ENCODE measurements at places on chromosomes 3 and 15.

DNA sequence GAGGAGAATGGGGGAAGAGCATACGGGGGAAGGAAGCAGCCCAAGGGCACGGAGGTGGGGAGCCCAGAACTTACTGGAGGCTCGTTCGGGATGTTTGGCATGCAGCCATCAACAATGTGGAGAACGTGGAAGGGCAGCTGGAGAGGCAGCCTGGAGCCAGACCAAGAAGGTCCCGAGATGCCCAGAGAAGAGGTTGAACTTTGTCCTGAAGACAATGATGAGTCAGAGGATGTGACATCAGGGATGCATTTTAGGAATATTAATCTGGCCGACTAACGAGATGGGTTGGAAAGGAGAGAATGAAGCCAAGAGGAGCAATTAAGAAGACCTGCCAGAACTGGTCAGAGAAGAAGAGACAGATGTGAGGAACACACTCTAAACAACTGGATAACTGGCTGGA, 98.2 kb downstream of the SRGAP3 start:
- no peak for DNase-seq

DNA sequence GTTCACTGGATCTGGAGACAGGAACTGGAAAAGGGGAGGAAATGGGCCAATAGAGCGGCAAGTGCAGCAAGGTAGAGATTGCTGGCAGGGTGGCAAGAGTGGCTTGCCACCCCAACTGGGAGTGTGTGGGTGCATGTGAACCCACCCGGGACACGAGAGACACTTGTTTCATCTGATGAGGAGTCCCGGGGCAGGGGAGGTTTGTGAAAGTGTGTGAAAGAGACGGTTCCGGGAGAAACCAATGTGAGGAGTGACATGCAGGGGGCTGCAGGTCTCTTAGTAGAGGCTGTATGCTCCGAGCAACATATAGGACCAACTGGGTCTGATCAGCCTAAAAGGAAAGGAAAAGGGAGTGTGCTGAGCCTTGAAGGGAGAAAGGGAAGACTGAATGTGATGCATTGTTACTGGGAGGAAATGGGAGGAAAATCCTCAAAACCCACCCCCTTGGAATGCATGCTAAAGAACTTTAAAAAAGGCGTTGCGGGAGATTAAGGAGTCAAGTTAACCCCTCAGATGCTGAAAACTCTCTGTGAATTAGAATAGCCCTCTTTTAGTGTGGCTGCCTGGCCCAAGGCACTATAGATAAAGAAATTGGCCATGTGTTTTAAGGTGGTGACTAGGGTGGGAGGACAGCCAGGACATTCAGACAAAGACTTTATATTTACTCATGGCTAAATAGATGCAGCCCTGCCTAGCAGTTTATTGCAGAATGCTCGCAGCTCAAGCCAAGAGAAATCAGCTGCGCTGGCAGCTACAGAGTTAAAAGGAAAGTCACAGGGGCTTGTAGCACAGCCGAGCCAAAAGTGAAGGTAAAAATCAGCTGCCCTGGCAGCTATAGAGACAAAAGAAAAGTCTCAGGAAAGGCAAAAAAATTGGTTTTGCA, 9.1 kb upstream of the SLC9C1 start:
- no peak for DNase-seq

DNA sequence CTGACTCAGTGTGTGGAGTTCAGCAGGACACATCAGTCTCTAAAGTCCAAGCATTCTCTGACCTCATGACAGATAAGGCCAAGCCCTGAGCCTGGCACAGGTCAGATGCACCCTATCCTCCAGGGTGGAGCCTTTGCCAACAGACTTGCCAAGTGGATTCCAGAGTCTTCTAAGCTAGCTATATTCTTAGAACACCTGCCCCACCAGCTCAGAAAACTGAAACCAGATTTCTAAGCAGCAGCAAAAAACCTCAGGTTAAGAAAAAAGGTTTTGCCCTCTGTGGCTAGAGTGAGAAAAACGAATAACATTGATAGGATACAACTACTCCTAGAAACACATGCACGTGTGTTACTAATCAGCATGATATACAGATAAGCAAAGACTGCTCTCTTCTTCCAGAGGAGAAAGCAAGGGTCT, 11.6 kb downstream of the RMDN3 start:
- peak; percentile 75 for DNase-seq

DNA sequence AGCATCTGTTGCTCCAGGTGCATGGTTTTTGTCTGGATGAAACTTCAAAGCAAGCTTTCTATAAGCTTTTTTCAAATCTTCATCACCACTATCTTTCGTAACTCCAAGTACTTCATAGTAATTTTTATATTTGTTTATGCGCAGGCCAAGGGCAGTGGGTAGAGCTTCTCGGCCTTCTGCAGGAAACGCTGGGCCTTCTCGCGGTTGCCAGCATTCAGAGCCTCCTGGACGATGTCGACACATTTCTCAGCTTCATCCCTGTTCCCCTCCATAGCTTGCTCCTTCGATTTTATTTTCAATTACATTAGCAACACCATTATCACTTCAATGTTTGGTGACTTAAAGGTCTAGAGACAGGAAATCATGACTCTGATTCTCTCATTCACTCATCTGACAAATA, 20.2 kb downstream of the DENND4A start:
- no peak for DNase-seq

- no peak for DNase-seq
Measured at GRCh38 chr3:9712415-9712814, 8.8 kb downstream of the CPNE9 start.

DNA sequence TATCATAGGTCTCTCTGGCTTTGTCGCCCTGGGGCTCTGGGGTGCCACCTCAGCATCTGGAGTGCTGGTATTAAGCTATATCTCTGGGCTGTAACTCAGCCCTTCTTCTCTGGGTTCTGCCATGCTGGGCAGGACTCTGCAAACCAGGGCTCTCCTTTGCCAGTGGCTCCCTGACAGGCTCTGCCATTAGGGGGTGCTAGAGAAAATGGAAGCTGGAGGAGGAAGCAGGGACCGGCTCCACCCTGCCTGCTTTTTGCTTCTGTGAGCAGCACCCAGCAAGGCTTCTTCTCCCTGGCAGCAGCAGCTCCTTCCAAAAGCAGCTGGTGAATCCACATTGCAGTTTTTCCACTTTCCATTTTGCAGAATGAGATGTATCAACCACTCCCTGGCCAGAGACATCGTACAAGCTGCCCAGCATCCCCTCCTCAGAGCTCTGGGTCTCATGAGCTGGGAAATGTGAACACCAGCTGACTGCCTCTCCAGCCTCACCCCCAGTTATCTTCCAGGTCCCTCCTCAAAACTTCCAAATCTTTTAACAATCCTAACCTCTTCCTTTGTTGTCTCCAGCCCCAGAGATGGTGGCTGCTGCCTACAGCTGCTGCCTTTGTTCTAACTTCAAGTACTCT, 165.0 kb downstream of the ABHD5 start:
- DNase-seq: peak; percentile 63

DNA sequence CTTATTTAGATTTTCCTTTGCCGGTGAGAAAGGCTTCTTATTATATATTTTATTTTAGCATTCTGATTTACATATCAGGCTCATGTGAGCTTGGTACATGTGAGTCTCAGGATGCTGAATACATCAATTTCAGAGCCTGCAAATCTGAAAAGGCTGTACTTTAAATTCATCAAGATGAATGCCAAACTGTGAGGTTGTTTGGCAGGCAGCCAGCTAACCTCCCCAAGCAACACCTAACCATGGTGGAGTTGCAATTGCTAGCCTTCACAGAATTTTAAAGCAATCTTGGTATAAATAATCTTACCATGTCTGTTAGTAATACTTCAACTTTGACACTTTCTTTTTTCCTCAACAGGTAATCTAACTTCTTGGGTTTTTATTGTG, 252.5 kb downstream of the CDIN1 start:
- peak; percentile 49 for DNase-seq

- DNase-seq: no peak
Measured at GRCh38 chr3:68256635-68257223, 602.3 kb upstream of the SUCLG2 start.

DNA sequence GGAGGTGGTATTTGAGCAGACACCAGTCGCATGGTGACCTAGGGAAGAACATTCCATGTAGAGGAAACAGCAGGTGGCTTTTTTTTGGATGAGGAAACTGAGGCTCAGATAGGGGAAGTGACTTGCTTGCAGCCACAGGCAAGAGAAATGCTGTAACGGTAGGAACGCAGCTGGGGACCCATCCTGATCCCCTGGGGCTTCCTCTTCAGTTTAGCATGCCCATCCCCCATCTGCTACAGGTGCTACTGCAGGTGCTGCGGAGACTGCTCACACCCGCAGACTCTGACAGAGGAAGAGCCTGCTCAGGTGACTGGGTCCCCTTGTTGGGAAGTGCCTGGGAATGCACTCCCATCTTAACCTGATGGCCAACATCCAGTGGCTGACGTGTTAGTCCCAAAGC, 55.4 kb upstream of the SEC13 start:
- no peak for DNase-seq

DNA sequence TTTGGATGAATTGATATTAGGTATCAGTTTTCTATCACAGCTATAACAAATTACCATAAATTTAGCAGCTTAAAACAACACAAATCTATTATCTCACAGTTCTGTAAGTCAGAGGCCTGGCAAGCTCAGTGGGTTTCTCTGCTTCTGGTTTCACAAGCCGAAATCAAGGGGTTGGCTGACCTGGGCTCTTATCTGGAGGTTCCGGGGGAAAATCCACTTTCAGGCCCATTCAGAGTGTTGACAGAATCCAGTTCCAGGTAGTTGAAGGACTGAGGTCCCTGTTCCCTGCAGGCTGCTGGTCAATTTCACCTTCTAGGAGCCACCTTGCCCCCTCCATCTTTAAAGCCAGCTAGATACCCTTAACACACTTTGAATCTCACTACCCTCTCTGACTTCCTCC, 11.1 kb upstream of the HHATL start:
- no peak for DNase-seq

DNA sequence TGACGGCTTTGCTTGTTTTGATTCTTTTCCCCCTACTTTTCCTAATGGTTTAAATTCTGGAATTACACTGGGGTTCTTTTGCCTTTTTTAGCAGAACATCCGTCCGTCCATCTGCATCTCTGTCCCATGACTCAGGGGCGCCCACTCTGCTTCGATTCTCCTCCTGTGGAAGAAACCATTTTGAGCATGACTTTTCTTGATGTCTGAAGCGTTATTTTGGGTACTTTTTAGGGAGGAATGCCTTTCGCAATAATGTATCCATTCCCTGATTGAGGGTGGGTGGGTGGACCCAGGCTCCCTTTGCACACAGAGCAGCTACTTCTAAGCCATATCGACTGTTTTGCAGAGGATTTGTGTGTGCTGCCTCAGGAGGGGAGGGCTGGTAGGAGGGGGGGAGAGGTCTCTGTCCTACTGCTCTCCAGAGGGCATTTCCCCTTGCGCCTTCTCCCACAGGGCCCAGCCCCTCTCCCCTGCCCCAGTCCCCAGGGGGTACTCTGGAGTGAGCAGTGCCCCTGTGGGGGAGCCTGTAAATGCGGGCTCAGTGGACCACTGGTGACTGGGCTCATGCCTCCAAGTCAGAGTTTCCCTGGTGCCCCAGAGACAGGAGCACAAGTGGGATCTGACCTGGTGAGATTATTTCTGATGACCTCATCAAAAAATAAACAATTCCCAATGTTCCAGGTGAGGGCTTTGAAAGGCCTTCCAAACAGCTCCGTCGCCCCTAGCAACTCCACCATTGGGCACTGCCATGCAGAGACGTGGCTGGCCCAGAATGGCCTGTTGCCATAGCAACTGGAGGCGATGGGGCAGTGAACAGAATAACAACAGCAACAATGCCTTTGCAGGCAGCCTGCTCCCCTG, 19.5 kb upstream of the BSN start:
- DNase-seq: peak; percentile 76

GRCh38 chr15:89971592-89971997, 29.5 kb upstream of the ZNF710 start:
- peak; percentile 55 for DNase-seq

- DNase-seq: no peak
Measured at GRCh38 chr3:185623939-185624665, 38.0 kb downstream of the SENP2 start.

- DNase-seq: no peak
Measured at GRCh38 chr3:72618739-72619138, 229.5 kb downstream of the SHQ1 start.

Measured in left lobe of liver (tissue), 2 donors.